HAP-1 (cell line): ENCODE measurements at places on chromosomes 1 and 21.
A peak's percentile ranks its signal among the peaks of the same experiment; 100 is the strongest.

- DNase-seq: no peak
These were observed 562 bp downstream of the DYNLT5 start for GRCh38 chr1:66752671-66753371.

DNA sequence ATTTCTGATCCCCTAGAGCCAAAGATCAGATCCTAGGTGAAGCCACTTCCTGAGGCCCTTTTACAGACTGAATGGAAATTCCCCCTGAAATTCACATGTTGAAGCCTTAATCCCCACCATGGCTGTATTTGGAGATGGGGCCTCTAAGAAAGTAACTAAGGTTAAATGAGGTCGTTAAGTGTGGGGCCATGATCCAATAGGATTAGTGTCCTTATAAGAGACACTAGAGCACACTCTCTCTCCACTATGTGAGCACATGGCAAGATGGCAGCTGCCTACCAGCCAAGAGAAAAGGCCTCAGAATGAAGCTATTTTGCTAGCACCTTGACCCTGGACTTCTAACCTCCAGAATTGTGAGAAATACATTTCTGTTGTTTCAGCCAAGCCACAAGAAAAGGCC is 13.9 kb downstream of the ABCB10 start:
- DNase-seq: no peak

DNA sequence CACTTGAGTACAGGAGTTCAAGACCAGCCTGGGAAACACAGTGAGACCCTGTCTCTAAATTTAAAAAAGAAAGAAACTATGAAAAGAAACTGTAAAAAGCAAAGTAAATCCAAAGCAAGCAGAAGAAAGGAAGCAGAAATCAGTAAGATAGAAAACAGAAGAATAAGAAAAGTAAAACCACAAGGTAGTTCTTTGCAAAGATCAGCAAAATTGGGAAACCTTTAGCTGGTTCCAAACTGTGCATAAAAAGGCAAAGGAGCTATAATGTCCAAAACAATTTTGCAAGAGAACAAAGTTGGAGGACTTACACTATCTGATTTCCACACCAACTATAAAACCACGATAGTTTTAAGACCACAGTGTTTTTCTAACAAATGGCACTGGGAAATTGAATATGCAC is 218.8 kb downstream of the RPS6KC1 start:
- no peak for DNase-seq

GRCh38 chr1:94949681-94950661 is 23.1 kb upstream of the CNN3 start:
- no peak for DNase-seq

GRCh38 chr1:225424562-225425200 is 3.2 kb downstream of the LBR start:
- DNase-seq: no peak

DNA sequence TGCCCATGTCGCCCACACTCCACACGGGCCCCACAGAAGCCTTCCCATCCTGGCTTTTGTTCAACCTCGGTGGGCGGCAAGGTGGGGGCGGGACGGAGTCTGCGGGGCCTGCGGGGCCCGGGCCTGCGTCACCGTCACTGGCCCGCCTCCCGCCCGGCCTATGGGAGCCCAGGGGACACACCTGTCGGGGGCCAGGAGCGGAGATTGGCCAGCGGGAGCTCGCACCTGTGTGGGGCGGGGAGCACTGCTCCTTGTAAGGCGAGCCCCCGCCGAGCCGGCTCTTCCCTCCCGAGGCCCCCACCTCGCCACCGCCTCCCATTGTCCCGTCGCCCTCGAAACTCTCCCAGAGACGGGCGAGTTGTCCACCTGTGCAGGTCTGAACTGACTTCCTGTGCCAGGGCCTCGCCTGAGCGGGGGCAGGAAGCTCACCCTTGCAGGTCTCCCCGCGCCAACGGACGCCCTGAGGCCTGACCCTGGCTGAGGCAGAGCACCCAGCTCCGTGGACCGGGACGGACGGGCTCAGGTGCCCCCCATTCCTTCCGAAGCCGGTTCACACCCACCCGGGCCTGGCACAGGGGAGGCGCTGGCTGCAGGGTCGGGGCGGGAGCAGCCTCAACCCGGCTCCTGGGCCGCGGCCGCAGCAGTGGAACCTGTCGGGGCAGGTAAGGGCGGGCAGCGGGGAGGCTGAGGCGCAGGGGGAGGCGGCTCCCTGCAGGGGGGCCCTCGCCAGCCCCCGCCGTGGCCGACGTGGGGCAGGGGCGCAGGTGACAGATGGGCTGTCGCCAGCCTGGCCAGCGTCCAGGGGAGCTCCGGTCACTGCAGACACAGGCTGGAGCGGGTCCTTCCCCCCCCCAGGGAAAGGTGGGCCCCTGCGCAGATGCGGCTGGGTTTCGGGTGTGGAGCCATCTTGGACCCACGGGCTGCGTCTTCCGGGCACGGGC is 10.8 kb upstream of the TTLL10 start:
- DNase-seq: no peak

DNA sequence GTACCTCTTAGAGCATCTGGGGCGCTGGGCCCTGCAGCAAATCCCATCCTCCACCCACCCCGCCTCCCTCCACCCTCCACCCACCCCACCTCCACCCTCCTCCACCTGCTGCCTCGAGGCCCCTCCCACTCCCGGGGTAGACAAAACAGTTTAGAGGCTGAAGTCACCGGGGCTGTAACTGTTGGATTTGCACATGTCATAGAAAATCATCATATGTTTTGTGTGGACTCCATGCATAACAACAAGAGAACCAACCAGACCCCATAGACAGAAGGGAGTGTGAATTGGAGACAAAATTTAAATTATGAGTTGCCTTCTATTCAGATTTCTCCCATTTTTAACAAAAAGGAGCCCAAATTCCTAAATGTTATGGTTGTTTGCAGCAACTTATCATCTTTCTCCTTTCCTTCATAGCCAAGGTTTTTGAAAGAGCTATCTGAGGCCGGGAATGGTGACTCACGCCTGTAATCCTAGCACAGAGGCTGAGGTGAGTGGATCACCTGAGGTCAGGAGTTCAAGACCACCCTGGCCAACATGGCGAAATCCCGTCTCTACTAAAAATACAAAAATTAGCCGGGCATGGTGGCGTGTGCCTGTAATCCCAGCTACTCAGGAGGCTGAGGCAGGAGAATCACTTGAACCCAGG is 28.2 kb upstream of the LGALS8 start:
- peak; percentile 49 for DNase-seq

- DNase-seq: no peak
These were observed 224.3 kb upstream of the FGGY start for GRCh38 chr1:59072583-59072947.

DNA sequence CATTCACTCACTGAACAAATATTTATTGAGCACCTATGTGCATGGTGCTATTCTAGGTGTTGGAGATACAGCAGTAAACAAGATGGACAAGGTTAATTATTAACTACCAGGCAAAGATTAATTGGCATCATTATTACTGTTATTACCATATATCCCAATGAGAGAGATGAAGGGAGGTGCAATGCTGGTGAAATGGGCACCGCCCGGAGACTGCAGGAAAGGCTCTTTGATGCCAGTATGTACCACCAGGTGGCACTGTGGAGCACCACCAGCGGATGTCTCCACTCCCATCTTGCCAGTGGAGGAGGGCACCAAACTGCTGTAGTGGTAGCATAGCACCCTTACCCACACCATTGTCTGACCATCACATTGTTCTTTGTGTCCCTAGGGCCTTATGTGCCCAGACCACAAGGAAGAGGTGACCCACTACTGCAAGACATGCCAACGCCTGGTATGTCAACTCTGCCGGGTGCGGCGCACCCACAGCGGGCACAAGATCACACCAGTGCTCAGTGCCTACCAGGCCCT is 3.0 kb downstream of the TRIM46 start:
- DNase-seq: peak; percentile 90

- DNase-seq: no peak
These were observed 59.0 kb upstream of the IGSF5 start for GRCh38 chr21:39685991-39686390.

GRCh38 chr1:202713110-202713509 is 2.9 kb upstream of the SYT2 start:
- DNase-seq: peak; percentile 24

DNA sequence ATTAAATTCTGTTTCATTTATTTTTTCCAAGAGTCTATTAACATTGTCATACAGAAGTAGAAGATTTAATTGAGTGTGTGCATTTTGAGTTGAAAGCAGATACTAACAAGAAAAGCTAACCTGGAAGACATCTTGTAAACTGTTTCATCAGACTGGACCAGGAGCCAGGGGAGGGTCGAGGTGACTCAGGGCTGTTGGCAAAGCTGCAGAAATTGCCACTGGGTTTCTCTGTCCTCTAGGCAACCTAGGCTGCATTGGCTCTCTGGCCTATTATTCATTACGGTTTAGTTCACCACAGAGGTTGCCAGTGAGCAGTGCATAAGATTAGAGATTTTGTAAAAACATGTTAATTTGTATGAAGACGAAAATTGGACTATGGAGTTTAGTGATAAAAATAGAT is 27.5 kb downstream of the ERG start:
- no peak for DNase-seq

GRCh38 chr21:43829161-43829560 is 35.9 kb upstream of the AGPAT3 start:
- no peak for DNase-seq

DNA sequence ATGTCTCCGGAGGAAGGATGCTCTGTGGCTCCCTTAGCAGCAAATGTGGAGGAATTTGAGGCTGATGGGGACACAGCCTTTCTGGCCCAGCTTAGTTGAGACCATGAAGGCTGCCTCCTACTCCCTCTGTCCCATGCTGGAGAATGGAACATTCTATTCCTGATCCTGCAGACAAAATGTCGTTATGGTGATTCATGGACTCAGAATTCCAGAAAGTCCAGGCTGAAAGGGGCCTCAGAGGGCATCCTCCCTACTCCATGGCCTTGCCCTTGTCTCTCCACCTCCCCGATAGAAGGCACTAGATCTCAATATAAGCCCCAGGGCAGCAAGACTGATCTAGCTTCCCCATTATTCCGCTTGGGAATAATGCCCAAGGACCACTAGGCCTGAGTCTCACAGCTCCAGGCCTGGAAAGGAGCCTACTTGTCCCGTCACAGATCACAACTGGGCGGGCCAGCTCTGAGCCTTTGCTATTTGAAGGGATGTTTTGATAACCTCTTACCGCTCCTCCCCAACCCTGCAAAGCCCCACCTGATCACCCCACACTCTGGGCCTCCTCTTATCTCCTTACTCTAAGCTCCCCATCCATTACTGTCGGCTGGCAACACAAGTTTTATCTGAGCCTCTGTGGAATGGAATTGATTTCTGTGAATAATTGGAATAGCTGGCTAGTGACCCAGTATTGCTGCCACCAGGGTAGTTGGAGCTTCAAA is 52.8 kb upstream of the TRABD2B start:
- DNase-seq: no peak

DNA sequence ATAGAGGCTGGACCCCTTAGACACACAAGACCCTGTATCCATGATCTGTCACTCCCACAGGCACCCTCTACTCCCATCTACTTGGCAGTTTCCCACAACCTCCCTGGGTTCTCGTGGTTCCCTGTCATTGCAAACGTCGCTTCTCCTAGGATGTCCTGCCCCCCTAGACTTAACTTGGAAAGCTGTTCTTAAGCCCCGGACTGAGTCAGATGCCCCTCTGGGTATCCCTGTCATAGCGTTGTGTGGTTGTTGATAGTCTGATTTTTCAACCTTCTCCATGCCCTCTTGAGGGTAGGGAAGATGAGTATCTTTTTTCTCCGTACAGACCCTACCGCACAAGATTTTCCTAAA is 11.8 kb downstream of the RCC1 start:
- peak; percentile 53 for DNase-seq

GRCh38 chr1:4061521-4062031 is 161.5 kb upstream of the C1orf174 start:
- no peak for DNase-seq

DNA sequence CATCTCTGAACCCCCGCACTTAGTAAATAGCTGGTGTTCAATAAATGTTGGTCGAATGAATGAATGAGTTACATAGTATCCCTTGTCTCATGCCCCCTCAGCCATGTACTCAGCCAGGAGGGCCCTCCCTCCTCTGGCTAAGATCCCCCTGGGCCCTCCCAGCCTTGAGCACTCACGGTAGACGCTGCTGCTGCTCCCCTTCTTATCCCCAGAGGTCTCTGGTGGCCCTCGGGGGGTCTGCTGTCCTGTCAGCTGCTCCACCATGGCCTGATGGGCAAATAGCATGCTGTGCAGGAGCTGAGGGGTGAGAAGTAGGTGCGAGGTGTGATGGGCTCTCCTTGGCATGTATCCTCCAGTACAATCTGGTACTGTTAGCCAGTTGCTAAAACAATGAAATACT is 1.9 kb downstream of the ETV3L start:
- no peak for DNase-seq

DNA sequence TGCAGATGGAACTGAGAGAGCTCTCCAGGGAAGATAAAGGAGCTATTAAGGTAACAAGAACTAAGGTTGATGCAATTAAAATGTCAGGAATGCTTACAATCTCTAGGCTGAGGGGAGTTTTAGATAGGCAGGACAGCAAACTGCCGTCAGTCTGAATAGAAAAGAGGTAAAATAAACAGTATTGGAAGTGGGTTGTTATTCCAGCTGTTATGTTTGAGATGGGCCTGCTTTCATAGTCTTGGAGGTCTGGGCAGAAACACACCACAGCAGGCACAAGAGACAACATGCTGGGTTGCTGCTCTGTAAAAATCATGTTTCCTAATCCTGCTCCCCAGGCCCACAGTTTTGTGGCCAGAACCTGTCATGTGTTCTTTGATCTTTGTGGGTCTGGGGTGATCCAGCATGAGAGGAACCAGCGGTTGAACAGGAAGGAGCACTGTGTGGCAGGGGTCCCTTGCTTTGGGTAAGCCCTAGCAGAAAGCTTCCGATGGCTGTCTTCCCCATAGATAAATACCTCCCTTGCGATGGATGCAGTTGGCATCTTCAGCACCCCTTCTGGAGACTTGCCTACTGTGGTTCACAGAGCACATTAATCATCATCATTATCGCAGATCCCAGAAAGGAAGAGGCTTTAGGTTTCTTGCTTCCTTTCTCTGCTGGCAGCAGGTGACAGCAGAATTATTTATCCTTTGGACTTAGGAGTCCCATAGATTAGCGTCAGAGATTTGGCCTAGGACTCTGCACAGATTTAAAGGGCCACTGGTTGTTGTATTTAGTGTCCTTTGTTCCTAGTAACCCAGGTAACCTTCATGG is 97.1 kb downstream of the AK5 start:
- no peak for DNase-seq

GRCh38 chr1:169529068-169529642 is 43.4 kb upstream of the SLC19A2 start:
- DNase-seq: no peak

DNA sequence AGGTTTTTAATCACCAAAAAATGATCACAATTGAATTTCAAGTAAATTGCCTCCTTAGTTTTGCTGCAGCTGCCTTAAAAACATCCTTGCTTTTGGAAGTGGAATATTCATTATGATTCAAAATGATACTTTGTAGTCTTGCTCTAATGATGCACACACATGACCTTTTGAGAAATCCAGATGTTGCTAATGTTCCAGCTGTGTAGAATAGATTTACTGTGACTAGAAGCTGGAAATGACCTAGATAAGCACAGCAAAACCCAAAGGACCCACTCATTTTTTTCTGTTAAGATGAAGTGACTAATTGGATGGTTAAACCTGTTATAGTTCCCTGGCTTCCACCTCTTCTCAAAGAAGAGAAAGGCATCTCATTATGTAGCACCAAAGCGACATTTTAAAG is 64.6 kb upstream of the RALGPS2 start:
- DNase-seq: no peak
